ENCODE measurements at places on chromosomes 7 and 10. TPM values are rescaled to one million over a fixed set of nuclear protein-coding genes. Genes with fewer than 3 reads are reported as not detected.

Gene YKT6
- total RNA-seq = 48.0 TPM

Gene CPA5
- total RNA-seq = 0.39 TPM

Gene TET1
- total RNA-seq = 24.4 TPM

Gene CALHM3
- total RNA-seq = not detected

Gene OR2A12
- not detected for total RNA-seq

Gene SDK1
- total RNA-seq = 10.4 TPM

GRCh38 chr7:152674860-152675758 lies 832 bp downstream of the XRCC2 start:
- H3K27ac ChIP-seq = no peak overlapping the region
- H3K27me3 ChIP-seq = no peaks in the 10 kb centered on the region
- H3K36me3 ChIP-seq = no peaks in the 10 kb centered on the region
- peaks cover 9% of the 10 kb centered on the region for H3K4me1 ChIP-seq

DNA sequence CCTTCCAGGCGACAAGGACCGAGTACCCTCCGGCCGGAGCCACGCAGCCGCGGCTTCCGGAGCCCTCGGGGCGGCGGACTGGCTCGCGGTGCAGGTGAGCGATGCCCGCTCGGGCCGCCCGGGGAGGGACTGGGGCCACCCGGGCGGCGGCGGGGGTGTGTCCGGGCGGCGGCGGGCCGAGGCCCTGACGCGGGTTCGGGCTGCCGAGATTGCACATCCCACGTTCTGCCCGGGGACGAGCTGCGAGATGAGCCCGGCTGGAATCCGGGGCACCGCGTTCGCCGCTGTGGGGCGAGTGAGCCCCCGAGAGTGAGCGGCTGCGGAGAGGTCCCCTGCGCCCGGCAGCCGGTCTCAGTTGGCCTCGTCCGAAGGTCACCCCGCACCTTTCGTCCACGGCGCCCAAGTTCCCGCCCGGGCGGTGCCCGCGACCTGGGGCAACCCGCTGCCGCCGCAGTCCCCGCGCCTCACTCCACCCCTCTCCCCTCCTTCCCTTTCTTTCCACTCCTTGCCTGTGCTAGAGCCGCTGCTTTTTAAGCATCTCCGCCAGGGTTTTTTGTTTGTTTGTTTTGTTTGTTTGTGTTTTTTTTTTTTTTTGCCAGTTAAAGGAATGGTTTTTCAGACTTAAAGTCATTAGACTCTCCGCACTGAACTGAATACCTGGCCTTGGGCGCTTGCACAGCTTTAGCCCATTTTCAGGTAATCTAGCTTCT lies 515 bp downstream of the RALA start:
- H3K27ac ChIP-seq = peak overlapping the region; percentile 97
- peaks cover 6% of the 10 kb centered on the region for H3K4me1 ChIP-seq
- peak; percentile 49 for DNase-seq
- peak overlapping the region; percentile 85 for H3K4me3 ChIP-seq

GRCh38 chr7:116528008-116528789 lies 3.4 kb downstream of the CAV1 start:
- DNase-seq = no peak
- no peak overlapping the region for H3K27ac ChIP-seq
- H3K4me1 ChIP-seq = peaks cover 24% of the 10 kb centered on the region
- H3K27me3 ChIP-seq = peaks cover 27% of the 10 kb centered on the region
- H3K4me3 ChIP-seq = peak overlapping the region; percentile 9
- no peaks in the 10 kb centered on the region for H3K36me3 ChIP-seq

DNA sequence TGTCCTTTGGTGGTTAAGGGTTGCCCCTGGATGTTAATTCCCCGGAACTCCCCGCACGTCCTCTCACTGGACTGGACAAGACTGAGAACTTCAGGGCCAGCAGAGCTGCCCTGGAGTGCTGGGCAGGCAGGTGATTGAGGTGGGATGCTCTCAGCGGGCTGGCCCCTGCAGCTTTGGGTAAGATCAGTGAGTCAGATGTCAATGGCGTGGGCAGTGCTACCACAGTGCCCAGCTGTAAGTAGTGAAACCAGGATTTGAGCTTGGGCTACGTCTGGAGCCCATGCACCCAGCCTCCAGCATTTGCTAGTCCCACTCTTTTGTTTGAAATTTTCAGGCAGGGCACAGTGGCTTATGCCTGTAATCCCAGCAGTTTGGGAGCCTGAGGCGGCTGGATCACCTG lies 6.7 kb upstream of the SEPHS1 start:
- H3K4me3 ChIP-seq = no peak overlapping the region
- H3K36me3 ChIP-seq = no peaks in the 10 kb centered on the region
- H3K4me1 ChIP-seq = peaks cover 10% of the 10 kb centered on the region
- DNase-seq = no peak
- peaks cover 17% of the 10 kb centered on the region for H3K27me3 ChIP-seq

DNA sequence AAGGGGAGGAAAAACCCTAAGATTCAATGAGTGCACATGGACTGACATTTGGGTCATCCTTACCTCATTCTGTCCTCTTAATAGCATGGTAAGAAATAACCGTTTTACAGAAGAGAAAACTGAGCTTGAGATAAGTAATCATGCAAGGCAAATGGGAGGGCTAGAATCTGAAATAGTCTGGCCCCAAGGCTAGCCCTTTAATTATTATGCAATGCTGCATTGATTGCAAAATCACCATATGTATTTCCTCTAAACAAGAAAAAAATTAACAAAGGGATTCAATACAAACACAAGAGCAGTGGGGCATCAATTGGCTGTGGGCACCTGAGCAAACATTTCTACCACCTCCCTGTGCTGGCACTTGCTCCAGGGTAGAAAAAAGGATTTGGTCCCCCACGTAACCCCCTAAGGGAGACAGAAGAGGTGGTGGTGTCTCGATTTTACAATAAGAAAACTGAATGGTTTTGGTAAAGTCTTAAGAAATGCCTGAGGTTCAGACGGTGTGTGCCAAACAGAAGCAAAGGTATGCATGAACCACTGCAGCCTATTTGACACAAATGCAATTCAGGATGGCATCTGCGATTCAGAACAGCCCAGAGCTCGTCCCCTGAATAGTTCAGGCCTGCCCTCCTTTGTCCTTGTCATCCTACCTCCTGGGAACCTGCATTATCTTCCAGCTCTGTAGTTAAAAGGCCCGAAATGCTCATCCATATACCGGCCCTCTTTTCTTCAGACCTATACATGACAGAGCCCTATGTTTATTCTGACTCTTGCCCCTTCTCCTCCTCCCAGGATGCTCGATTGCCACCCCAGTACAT lies 23.6 kb downstream of the PIP4K2A start:
- no peak for DNase-seq
- H3K27me3 ChIP-seq = no peaks in the 10 kb centered on the region
- H3K4me1 ChIP-seq = no peaks in the 10 kb centered on the region
- no peak overlapping the region for H3K4me3 ChIP-seq
- no peaks in the 10 kb centered on the region for H3K36me3 ChIP-seq

- peaks cover 20% of the 10 kb centered on the region for H3K4me1 ChIP-seq
- no peaks in the 10 kb centered on the region for H3K27me3 ChIP-seq
- H3K4me3 ChIP-seq = no peak overlapping the region
- H3K27ac ChIP-seq = no peak overlapping the region
Measured at GRCh38 chr10:84294766-84295447, 33.5 kb upstream of the CCSER2 start.

GRCh38 chr10:228366-228765 lies 93.1 kb downstream of the ZMYND11 start:
- no peak overlapping the region for H3K27ac ChIP-seq
- no peaks in the 10 kb centered on the region for H3K27me3 ChIP-seq
- DNase-seq = no peak
- no peak overlapping the region for H3K4me3 ChIP-seq
- H3K36me3 ChIP-seq = no peaks in the 10 kb centered on the region

GRCh38 chr10:77713521-77714280 lies 76.1 kb upstream of the KCNMA1 start:
- H3K27ac ChIP-seq = no peak overlapping the region
- H3K4me3 ChIP-seq = no peak overlapping the region
- H3K27me3 ChIP-seq = peaks cover 27% of the 10 kb centered on the region
- H3K4me1 ChIP-seq = peaks cover 44% of the 10 kb centered on the region
- DNase-seq = no peak

DNA sequence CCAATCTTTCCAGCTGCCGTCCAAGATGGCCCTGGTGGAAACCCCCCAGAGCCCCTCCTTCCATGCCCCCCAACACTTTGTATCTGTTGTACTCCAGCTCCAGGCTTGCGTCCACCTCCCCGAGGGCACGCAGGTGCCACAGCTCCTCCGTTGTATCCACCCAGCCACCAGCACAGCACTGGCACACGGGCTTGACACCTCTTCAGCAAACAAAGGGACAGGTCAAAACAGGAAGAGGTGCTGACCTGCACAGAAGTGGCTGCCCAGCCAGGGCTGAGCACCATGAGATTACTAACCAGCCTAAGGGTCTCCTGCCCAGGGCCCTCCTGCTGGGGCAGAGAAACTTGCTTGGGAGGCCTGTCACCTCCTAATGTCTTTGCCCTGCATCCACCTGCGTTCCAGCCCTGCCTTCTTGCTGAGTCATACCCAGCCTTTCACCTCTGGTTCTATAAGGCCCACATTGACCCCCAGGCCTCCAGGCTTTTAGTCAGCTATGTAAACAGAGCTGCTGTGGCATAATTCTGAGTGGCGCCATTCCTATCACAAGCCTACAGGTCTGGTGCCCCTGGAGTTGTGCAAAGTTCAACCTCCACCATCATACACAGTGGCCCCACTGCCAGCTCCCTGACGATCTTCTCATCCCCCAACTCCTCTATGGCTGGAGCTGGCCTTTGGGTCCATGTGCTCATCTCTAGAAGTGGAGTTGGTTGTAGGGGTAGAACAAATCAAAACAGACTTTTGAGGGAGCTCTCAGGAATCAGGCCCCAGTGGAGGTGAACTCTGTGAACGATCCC lies 20.9 kb downstream of the SLC29A3 start:
- H3K4me1 ChIP-seq = peaks cover 30% of the 10 kb centered on the region
- no peak overlapping the region for H3K27ac ChIP-seq
- H3K36me3 ChIP-seq = peaks cover 29% of the 10 kb centered on the region
- no peak overlapping the region for H3K4me3 ChIP-seq
- no peak for DNase-seq

GRCh38 chr7:21981524-21981923 lies 35.8 kb upstream of the CDCA7L start:
- DNase-seq = no peak
- H3K4me3 ChIP-seq = no peak overlapping the region
- H3K4me1 ChIP-seq = no peaks in the 10 kb centered on the region

- H3K27ac ChIP-seq = no peak overlapping the region
- no peak for DNase-seq
- no peak overlapping the region for H3K4me3 ChIP-seq
Measured at GRCh38 chr7:81648716-81649115, 121.1 kb downstream of the HGF start.

DNA sequence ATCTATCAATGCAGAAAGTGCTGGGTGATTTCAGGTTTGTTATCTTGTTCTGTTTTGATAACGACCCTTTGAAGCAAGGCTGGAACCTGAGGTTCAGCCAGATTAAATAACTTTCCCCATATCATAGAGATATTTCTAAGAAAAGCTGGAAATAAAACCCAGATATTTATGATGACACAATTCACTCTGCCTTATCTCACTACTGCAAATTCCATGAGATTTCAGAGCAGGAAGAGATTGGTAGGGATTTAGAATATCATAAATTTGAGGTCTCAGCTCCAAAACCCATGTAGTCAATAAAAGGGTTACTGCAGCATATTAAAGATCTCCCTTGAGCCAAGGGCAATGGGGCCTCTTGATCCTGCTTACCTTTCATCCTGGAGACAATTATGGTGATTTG lies 692.5 kb upstream of the IGFBP3 start:
- no peak overlapping the region for H3K4me3 ChIP-seq
- DNase-seq = no peak
- H3K27ac ChIP-seq = no peak overlapping the region
- no peaks in the 10 kb centered on the region for H3K36me3 ChIP-seq
- H3K4me1 ChIP-seq = no peaks in the 10 kb centered on the region

DNA sequence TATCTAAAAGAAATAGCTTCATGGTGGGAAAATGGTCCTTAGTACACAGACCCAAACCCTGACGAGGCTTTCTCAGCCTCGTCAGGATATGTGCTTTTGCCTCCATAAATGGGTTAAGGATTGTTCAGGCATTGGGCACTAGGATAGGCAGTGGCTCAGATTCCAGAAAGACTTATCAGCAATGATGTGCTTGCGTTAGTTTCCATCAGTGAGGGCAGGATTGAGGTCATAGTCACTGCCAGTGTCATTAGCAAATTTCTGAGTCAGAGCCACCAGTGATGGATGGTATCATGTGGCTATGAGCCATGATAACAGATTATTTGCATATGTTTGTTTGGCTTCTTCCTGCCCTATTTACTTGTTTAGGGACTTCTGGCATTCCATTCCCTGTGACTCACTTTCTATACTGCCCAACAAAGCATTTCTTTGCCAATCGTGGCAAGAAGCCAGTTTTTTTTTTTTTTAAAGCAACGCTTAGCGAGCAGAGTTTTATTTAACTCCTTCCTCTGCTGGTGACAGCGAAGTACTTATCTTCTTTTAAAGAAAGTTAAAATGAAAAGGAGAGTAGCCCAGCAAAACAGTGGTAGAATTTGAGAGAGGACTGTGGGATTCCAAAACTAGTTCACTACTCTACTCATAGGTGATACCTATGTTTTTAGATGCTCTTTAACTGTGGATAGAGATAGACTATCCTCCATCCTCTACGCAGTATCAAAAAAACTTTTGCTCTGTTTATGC lies 44.4 kb downstream of the MYPN start:
- H3K27ac ChIP-seq = peak overlapping the region; percentile 64
- peak; percentile 47 for DNase-seq
- H3K36me3 ChIP-seq = no peaks in the 10 kb centered on the region
- no peak overlapping the region for H3K4me3 ChIP-seq

- H3K27ac ChIP-seq = no peak overlapping the region
- H3K4me1 ChIP-seq = peaks cover 48% of the 10 kb centered on the region
- H3K27me3 ChIP-seq = peaks cover 92% of the 10 kb centered on the region
- no peaks in the 10 kb centered on the region for H3K36me3 ChIP-seq
Measured at GRCh38 chr7:155456738-155457543, 988 bp upstream of the EN2 start.

- H3K4me1 ChIP-seq = no peaks in the 10 kb centered on the region
- no peaks in the 10 kb centered on the region for H3K36me3 ChIP-seq
- peak overlapping the region; percentile 17 for H3K27ac ChIP-seq
- no peaks in the 10 kb centered on the region for H3K27me3 ChIP-seq
- H3K4me3 ChIP-seq = no peak overlapping the region
Measured at GRCh38 chr7:92808006-92808405, 28.4 kb downstream of the CDK6 start.

GRCh38 chr7:57821438-57822382 lies 371.7 kb downstream of the ZNF716 start:
- no peaks in the 10 kb centered on the region for H3K27me3 ChIP-seq
- H3K27ac ChIP-seq = no peak overlapping the region
- no peaks in the 10 kb centered on the region for H3K36me3 ChIP-seq
- DNase-seq = no peak

DNA sequence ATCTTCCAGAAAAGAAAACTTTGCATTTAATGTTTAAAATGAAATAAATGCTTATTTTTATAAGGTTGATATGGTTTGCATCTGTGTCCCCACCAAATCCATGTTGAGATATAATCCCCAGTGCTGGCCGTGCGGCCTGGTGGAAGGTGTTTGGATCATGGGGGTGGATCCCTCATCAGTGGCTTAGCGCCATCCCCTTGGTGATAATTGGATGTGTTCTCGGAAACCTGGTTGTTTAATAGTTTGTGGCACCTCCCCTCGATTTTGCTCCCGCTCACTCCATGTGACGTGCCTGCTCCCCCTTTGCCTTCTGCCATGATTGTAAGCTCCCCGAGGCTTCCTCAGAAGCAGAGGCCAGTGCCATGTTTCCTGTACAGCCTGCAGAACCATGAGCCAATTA lies 2.4 kb upstream of the MTPAP start:
- no peak for DNase-seq
- no peaks in the 10 kb centered on the region for H3K36me3 ChIP-seq
- peaks cover 9% of the 10 kb centered on the region for H3K4me1 ChIP-seq
- no peak overlapping the region for H3K4me3 ChIP-seq

Data from spinal cord (tissue), 10 donors.